ENCODE measurements at places on chromosomes 3 and 15.

GRCh38 chr3:27031476-27031875, 337.7 kb downstream of the NEK10 start:
- DNase-seq = no peak

GRCh38 chr3:99638167-99638948, at the start of gene COL8A1:
TSS of gene COL8A1 (plus strand) at chr3:99638594. CDS start at chr3:99790683, 152,089 bp downstream.
- DNase-seq = no peak

DNA sequence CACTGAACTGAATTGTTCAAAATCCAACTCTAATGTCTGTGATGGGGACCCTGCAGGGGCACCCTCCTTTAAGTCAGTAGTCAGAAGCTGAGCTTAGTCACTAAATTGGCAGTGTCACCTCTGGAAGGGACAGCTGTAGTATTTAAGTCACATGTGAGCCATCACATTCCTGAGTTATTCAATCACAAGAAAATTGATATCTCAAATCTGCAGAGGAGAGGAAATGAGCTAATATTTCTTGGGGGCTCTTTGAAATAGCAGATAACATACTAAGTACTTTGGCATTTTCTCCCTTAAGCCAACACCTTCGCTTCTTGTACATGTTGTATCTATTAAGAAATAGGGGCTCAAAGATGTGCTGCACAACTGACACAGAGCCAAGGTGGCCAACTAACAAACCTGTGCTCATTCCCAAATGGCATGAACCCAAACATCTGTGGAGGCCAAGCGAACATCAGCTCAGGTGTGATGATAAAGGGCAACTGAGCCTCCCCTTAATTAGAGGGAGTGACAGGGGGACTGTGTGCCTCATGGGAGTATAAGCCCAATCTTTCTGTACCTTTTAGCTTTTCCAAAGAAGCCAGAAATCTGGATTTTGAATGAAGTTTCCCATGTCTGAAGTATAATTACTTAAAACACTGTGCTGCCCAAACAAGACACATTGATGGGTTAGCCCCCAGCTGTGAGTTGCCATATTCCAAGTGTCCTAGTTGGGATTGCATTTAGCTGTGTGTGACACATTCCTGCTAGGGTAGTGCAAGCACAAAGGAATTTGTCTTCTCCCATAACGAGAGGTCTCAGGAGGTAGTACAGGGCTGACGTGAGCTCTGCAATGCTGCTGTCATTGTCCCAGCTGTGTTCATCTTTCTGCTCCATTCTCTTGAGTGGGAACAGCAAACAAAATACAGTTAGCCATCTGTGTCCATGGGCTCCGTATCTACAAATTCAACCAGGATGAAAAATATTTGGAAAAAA, 63.3 kb downstream of the ABHD5 start:
- DNase-seq = no peak

- DNase-seq = no peak
Measured at GRCh38 chr3:102024270-102024904, 175.1 kb downstream of the NFKBIZ start.

Measured in left renal pelvis (tissue), 4 donors.